ENCODE measurements at places on chromosomes 16 and 17.
A peak's percentile ranks its signal among the peaks of the same experiment; 100 is the strongest.

DNA sequence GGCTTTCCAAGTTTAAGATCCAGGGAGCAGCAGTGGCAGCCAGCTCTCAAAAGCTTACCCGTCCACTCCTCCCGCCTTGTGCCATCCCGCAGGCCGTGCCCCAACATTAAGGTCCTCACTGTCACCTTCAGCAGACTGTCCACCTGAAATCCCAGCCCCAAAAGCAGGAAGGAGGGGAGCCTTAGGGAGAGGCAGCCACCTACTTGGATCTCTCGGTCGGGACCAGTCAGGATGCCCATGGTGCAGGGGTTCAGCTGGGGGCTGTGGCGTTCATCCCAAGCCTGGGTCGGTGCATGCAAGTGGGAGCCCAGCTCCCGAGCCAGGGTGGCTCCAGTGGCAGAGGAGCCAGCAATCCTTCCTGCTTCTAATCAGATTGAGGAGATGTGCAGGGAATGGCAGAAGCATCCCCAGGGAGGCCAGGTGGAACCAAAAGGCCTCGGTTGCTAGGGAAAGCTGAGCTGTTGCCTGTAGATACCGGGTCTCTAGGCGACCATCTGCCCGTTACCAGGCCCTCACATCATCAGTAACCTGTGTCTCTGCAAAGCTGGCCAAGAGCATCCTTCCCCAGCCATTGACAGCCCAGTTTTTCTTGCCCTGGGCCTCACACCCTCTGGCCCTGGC lies 24.6 kb downstream of the CNGB1 start:
- peak; percentile 7 for DNase-seq

DNA sequence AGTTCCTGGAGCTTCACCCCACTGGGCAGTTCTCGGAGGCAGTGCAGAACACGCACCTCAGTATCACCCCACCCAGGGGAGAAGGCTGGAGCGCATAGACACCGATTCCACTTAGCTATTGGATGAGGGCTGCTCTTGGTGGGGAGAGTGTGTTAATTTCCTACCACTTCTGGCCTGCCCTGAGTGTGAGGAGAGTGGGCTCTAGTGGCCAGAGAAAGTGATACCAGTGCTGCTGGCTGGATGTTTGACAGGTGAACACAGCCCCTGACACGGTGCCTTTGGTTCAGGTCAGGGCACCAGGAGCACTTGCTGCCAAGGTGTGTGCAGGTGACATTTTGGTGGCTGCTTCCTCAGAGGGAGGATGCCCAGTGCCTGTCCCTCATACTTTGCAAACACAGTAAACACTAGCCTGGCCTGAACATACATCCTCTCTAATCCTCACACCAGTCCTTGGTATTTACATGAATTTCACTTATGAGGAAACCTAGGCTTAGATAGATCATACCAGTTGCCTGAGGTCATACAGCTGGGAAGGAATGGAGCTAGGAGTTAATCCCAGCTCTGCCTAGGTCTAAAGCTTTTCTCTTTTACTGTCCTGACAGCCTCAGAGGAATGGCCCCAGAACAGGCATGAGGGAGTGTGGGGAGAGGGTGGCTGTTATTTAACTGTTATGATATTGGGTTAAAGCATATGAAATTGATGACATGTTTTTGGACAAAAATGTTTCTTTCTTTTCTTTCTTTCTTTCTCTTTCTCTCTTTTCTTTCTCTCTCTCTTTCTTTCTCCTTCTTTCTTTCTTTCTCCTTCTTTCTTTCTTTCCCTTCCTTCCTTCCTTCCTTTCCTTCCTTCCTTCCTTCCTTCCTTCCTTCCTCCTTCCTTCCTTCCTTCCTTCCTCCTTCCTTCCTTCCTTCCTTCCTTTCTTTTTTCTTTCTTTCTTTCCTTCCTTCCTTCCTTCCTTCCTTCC lies 21.0 kb upstream of the ITGAX start:
- DNase-seq = peak; percentile 10

- DNase-seq = no peak
Observed at GRCh38 chr17:80746262-80746935, 201.8 kb downstream of the RPTOR start.

GRCh38 chr16:27291722-27292240 lies 22.0 kb upstream of the IL4R start:
- DNase-seq = no peak
